ENCODE measurements at places on chromosomes 5 and 9.

DNA sequence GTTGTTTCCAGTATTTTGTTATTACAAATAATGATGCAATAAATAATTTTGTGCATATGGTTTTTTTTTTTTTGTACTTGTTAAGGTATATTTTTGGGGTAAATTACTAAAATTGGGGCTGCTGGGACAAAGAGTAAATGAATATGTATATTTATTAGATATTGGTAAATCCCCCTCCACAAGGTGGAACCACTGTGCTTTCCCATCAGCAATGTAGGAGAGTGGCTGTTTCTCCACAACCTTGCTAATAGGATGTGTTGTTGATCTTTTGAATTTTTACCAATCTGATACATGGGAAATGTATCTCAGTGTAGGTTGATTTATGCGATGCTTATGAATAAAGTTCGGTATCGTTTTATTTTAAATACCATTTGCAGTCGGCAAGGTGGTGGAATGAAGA lies 118.1 kb downstream of the TRPM3 start:
- DNase-seq, result no peak

- DNase-seq, result no peak
These were observed 250.5 kb downstream of the BNC2 start for GRCh38 chr9:16619914-16620520.

DNA sequence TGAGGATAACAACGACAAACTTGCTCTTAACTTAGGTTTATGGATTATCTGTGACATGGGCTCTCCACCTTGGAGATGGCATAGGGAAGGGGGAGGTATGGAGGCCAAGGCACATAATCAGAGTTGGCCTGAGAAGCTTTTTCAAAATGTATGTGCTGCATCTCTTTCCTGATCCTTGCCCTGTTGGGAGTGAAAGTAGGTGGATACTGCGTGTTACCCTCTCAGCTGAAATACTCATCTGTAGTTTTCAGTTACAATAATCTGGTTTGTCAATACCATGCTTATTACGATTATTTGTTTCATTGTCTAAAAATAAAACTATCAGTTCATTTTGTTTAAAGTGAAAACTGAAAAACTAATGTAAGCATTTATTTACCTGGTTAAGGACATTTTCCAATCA lies 86.7 kb downstream of the SLC44A1 start:
- DNase-seq, result no peak

GRCh38 chr9:90998573-90998972 lies 197.0 kb downstream of the SYK start:
- DNase-seq, result no peak

- no peak for DNase-seq
These were observed 138.2 kb upstream of the LPAR1 start for GRCh38 chr9:111176511-111176910.

DNA sequence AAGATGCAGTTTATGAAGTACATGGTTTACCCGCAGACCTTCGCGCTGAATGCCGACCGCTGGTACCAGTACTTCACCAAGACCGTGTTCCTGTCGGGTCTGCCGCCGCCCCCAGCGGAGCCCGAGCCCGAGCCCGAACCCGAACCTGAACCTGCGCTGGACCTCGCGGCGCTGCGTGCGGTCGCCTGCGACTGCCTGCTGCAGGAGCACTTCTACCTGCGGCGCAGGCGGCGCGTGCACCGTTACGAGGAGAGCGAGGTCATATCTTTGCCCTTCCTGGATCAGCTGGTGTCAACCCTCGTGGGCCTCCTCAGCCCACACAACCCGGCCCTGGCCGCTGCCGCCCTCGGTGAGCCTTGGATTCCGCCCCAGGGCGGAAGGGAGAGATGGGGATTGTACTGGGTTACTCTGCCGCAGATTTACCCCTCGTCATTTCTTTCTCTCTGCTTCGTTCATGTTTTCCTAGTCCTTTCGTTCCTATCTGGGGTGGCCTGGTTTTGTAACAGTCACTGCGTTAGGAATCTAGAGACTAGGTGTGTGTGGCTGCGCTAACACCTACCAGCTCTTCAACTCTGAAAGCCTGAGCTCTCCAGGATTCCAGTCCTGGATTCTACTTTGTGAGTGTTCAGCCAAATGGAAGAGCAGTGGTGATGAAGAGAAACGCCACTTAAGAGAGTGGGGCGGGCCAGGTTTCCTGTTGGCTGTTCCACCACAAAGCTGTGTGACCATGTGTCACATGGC lies 638 bp downstream of the MRPS30 start:
- DNase-seq, result peak; percentile 43

DNA sequence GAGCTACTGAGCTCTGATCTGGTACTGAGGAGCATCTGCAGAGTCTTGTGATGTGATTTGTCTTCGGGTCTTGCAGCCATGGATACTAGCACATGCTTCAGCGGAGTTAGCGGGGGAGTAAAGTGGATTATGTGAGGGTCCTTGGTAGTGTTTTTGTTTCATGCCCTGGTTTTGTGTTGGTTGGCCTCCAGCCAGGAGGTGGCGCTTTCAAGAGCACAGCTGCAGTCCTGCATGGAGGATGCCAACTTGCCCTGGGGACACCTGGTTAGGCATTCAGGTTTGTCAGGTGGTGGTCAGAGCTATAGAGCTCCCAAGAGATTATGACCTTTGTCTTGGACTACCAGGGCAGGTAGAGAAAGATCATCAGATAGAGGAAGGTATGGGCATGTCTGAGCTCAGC lies 185.8 kb upstream of the CDH6 start:
- no peak for DNase-seq

DNA sequence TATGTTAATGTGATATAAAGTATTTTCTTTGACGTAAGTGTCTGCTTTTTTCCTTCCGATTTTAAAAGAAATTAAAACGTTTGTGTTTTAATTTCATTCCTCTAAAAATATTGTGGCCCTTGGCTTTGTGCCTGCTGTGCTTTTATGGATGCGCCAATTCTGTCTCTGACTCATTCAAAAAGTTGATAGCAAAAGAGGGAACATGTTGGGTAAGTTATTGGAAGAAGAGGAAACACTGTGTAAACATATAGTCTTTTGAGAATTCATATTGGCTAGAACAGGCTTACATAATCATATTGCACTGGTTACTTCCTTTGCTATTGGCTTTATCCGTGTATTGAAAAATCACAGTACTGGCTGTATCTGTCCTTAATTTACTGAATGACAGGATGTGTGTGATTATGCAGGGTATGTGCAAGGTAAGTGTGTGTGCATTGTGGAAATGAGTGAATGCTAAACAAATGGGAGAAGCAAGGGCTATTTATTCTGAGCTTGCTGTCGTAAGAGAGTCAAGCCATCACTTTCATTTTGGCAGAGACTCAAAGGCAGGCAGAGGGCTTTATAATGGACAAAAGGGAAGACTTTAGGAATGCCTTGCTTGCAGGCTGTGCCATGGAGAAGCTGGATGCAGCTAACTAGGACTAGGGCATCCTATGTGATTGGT lies 67.8 kb downstream of the SGCD start:
- no peak for DNase-seq

GRCh38 chr9:78626971-78627370 lies 330.0 kb downstream of the PSAT1 start:
- DNase-seq, result no peak

GRCh38 chr5:73369278-73369677 lies 79.3 kb downstream of the FOXD1 start:
- DNase-seq, result no peak

- DNase-seq, result no peak
These were observed 33.6 kb upstream of the FBP1 start for GRCh38 chr9:94672811-94673487.

DNA sequence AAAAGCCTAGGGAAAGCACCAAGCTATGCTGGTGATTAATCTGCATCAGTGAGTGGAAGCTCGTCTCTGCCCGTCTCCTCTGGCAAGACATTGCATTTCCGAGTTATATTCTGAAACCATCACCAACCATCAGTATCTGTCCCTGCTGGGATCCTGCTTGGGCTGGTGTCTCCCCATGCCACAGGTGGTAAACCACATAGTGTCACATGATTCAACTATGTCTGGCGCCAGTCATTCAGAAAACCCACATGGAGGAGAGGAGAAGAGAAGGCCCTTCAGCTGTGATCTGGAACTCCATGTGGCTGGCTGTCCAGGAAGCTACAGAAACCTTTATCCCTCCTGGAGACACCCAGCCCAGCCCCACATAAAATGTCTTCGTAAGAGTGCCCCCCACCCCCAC lies 4.8 kb downstream of the IL9 start:
- DNase-seq, result no peak

DNA sequence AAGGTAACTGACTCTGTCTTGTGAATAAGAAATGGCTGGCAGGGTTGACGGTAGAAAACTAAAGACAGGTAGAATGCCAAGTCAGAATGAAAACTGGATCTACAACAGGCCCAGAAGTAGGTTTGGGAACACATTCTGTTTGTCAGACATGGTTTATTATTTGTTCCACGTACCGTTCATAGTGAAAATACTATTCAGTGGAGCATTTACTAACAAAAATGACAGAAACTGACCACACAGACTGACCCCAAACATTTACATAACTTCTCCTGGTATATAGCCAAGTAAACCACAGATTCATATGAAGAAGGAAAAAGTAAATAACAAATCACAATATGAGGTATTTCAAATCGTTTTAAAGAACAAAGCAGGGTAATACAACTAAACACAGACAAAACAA lies 73.7 kb downstream of the SLC38A9 start:
- no peak for DNase-seq

- no peak for DNase-seq
These were observed 188.8 kb downstream of the COMMD10 start for GRCh38 chr5:116273448-116274242.

GRCh38 chr5:75337366-75338021 lies 474 bp downstream of the HMGCR start:
- DNase-seq, result no peak

DNA sequence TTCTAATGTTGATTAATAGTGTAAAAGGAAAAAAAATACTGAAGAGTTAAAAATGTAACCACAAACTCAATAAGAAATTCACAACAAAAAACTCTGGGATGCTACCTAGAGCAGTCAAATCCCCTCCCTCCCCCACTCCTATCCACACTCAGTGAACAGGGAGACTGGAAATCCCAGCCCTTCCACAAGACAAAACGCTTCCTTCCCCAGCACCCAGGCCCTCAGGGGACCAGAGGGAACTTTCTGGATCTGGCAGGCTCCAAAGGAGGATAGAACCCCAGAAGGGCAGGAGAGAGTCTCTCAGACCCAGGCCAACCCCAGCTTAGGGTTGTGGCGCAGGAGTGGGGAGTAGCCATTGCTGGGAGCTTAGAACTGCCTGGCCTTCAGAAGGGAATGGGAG lies 55.0 kb downstream of the DCP2 start:
- DNase-seq, result no peak

DNA sequence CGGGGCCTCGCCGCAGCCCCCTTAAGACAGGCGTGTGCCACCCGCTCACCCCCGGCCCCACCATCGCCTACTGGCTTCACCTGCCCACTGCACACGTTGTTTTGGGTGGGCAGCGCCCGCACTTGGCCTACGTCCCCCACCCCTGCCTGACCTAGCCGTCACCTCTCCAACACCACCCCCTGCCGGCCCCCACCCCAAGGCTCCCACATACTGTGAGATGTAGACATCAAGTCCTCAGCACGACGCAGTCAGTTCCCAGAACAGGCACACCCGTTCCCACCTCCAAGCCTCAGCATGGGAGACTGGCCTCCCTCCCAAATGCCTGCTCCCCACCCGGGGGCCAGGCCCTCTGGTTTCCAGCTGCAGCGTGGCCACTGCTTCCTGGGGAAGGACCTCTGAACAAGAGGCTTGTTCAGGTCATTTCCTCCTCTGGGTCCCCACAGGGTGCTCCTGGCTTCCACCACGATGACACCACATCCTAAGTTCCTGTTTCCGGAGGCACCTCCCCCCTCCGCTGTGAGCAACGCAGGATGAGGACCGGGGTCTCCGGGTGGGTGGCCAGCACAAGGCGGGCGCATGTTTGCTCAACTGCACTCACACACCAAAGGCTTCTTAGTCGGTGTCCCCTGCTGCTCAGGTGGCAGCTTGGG lies 11.3 kb downstream of the DBN1 start:
- DNase-seq, result no peak

DNA sequence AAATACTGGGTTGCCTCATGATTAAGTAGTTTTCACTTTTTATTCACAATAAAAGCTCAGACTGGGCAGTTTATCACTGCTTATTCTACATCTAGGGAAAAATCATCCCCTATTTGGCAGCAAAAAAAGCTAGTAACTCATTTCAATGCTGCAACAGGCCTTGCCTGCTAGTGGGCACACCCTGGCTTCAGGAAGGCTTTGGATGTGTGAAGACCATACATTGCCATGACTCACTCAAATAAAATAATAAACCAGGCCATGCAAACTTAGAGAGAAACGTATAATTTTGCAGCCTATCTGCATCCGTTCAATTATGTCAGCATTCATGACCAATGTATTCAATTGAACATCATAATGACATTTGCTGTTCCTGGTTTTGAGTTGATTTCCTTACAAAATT lies 402.9 kb downstream of the PIK3R1 start:
- DNase-seq, result no peak

DNA sequence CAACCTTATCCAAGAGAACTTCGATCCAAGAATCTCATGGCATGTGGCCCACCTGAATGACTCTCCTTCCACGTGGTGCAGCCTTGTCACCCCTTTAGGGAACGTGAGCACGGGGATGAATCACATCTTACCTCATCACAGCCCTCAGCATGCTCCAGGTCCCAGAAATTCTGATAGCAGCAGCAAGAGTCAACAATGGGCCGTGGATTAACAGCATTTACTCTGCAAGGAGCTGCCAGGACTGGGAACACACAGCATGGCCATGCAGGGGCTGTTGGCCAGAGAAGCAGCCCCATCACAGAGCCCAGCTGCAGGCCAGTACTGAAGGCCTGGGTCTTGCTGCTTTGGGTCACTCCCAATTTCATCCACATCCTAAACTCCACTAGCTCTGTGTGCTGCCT lies 150.4 kb downstream of the C5orf15 start:
- no peak for DNase-seq

DNA sequence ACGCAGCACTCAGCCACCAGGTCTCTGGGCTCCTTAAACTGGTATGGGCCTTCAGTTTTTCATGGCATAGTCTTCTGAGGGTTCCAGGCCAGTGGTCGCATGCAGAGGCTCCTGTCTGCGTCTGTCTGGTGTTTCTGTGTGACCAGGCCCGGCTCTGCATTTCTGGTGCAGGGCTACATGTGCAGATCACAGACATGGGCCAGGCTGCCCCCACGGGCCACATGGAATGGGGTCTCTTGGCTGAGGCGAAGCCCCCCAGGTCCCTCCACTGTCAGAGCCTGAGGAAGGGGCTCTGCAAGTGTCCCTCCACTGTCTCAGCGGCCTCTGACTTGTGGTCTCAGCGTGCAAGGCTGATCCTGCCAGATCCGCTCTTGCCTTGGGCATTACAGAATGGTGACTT lies 15.6 kb upstream of the CARD19 start:
- DNase-seq, result no peak

GRCh38 chr5:166649676-166650075 lies 1641.8 kb upstream of the WWC1 start:
- no peak for DNase-seq

GRCh38 chr5:168624850-168625364 lies 45.7 kb upstream of the PANK3 start:
- DNase-seq, result no peak

GRCh38 chr9:69195668-69196067 lies 21.6 kb downstream of the TJP2 start:
- no peak for DNase-seq

GRCh38 chr9:32331240-32331639 lies 53.2 kb upstream of the ACO1 start:
- no peak for DNase-seq
